ENCODE measurements at places on chromosomes 5 and 9.

GRCh38 chr5:75512383-75513074 is 838 bp downstream of the POLK start:
- DNase-seq, result no peak

GRCh38 chr5:5572010-5572865 is 149.8 kb downstream of the ICE1 start:
- no peak for DNase-seq

DNA sequence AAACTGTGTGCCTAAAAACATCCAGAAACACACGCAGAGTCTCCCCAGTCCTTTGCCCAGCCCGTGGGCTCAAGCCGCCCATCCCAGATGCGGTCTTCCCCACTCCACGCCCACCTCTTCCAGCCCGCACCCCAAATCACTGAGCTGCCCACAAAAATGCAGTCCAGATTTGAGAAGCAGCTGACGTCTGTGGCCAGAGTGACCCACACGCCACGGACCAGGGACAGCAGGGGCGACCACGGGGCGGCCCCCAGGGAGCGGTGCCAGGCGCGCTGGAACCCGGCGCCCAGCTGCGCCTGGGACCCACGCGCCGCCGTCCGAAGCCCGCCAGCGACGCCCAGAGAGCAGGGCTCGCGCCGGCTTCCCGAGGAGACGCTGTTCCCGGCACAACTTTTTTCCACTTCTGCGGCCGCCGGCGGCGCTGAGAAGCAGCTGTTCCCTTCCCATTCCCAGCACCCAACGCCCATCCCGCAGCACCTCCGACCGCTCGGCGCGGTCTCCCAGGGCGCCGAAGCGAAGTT is 674 bp downstream of the LHFPL2 start:
- DNase-seq, result peak; percentile 4

DNA sequence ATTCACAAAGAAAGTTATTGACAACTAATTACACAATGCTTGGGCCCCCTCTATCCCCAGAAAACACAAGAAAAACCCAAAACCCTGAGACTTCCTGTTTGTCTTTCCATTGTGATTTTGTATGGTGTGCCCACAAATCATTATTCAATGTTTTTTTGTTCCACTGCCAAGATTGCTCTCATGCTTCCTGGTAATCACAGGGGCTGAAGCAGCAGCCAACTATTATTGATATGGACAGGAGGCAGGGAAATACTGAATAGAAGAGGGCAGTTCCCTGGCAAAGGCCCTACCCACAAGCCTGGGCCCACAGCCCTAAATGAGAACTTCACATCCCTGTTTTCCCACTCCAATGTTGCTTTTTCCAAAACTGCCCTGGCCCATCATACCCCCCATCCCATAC is 21.5 kb upstream of the RFK start:
- no peak for DNase-seq

- DNase-seq, result no peak
These were observed 637 bp downstream of the CBY3 start for GRCh38 chr5:179680014-179680779.

DNA sequence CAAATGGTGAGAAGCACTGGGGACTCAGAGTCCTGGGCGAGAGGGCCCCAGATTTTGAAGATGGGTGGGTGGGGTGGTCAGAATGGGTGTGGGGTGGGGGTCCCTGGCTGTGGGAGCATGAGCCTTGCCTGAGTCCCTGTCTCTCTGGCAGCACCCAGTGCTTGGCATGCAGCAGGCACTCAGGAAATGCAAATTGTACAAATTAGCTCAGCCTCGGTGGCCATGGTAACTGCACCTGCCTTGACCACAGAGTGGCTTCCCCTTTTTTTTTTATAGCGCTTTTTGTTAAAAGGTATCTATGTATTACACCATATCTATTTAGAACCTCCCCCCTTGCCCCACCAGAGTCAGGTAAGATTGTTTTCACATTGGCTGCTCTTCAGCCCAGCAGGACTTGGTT is 19.2 kb upstream of the PITX1 start:
- DNase-seq, result no peak

DNA sequence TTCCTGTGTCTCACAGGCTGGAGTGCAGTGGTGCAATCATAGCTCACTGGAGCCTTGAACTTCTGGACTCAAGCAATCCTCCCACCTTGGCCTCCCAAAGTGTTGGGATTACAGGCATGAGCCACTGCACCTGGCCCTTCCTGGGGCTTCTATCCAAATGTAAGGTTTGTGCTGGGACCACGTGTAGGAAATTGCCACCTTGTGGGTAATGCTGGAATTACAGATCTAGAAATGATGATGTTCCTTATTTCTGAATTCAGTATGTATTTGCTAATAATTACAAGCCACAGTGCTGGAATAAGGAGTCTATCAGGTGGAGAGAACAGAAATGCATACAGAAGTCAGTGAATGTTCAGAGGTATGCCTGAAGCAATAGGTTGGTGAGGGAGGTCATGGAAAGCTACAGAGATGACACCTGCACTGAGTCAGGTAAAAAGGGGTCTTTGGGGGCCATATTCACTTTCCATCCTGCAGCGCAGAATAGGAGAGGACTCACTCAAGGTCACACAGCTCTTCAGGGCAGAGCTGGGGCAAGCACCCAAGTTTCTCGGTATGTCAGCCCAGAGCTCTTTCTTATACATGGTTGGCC is 8.8 kb upstream of the IGFBPL1 start:
- DNase-seq, result no peak

- DNase-seq, result no peak
These were observed 10.9 kb upstream of the MCCC2 start for GRCh38 chr5:71576241-71576640.

DNA sequence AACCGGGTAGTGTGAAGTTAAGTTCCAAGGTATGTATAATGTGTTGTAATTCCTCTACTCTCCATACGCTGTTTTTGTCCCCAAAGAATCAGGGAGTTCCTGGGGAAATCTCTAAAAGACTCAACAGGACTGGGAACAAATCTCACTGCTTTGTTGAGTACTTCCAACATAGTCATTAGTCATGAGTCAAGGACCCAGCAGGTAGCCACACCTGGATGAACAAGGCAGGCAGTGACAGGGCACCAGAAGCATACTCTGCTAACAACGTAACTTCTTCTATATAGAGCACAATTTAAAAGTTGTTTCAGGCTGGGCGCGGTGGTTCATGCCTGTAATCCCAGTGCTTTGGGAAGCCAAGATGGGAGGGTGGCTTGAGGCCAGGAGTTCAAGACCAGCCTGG is 126.8 kb downstream of the SLC1A3 start:
- no peak for DNase-seq

DNA sequence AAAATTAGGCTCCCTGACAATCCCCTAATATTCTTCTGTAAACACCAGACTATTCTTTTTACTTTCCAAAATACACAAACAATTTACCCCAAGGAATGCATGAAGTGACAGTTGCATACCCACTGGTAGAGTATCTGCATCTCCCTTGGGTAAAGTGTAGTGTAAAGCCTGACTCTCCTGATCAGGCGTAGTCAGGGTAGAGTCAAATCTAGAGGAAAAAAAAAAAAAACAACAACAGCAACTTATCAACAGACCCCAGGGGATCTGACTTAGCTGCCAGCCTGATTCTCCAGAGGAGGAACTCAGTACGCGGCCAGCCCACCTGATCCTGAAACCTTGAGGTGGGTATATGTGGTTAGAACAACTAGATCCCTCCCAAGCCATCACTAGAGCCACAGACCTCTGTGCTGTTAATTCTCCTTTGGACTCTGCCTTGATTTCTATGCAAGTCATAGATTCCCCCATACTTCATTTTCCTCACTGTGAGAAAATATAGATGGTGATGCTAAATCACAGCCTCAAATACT is 61.0 kb downstream of the ZNF608 start:
- no peak for DNase-seq

DNA sequence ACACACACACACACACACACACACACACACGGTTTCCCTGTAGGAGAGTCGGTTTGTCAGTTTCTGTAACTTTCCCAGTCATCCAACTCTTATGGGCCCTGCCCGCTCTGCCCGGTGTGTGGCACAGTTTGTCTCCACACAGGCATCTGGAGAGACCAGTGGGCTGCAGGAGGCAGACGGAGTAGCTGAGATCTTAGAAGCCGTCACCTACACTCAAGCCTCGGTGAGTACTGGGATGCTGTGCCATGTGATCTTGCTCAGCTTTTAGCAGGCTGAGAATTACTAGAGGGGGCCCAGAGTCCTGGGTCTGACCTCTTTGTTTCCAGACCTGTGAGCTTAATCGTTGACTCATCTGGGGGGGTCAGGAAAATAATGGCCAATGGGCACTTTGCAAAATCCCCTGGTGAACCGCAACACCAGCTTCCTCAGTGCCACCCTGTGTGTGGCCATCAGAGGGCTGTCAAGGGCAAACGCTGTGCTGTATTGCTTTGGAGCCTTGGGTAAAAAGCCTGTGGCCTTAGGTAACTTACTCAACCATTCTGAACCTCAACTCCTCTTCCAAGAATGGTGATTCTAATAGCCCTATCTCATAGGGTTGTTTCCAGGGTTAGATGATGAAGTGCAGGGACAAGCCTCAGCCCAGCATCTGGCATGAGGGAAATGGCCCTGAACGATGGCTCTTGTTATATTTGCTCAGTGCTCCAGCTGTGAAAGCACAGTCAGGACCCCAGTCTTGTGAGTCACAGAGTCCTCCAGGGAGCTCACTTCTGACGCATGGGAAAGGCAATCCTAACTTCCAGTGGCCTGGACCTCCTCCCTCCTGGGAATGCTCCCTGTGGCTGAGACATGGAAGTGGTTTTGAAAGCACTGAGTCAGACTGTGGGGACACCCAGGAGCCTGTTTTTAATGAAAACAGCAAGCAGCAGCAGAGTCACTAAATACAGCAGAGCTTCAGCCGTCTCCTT is 45.6 kb downstream of the COL15A1 start:
- no peak for DNase-seq

- DNase-seq, result peak; percentile 87
These were observed at the start of gene CDKN2B for GRCh38 chr9:22008717-22009505. TSS of gene CDKN2B (minus strand) at chr9:22009305. CDS start at chr9:22008953, 352 bp downstream.

DNA sequence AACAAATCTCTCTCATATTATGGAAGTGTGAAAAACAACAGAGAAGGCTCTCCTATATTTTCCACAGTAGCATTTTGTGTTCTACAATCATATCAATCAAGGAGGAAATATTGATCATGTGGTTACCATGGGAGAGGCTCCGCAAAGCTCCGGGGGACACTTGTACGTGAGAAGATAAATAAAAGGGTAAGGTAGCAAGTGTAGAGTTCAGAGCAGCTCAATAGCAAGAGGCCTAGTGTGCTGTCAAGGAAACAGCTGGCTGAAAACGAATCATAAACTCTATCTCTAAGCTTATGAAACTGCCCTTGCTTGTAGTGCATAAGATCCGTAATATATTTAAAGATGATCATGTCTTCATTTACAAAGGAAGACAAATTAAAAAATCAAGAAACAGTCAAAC is 57.5 kb downstream of the CDH18 start:
- no peak for DNase-seq

DNA sequence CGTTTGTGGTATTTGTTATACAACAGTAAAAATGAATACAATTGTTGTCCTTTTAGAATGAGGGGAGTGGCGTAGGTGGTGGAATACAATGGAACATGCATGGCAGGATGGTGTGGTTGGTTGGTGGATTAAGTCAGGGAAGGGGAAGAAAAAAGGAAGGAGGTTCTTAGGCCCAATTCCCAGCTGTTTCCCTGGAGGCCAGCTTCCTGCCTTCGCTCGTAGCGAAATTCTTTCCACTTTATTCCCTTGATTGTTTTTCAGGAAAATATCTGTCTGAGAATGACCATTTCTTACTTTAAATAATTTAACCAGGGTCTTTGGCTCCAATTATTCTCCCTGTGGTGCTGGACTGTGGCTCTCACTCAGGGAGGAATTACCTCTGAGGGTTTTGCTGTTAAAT is 24.1 kb upstream of the DMAC1 start:
- DNase-seq, result no peak

DNA sequence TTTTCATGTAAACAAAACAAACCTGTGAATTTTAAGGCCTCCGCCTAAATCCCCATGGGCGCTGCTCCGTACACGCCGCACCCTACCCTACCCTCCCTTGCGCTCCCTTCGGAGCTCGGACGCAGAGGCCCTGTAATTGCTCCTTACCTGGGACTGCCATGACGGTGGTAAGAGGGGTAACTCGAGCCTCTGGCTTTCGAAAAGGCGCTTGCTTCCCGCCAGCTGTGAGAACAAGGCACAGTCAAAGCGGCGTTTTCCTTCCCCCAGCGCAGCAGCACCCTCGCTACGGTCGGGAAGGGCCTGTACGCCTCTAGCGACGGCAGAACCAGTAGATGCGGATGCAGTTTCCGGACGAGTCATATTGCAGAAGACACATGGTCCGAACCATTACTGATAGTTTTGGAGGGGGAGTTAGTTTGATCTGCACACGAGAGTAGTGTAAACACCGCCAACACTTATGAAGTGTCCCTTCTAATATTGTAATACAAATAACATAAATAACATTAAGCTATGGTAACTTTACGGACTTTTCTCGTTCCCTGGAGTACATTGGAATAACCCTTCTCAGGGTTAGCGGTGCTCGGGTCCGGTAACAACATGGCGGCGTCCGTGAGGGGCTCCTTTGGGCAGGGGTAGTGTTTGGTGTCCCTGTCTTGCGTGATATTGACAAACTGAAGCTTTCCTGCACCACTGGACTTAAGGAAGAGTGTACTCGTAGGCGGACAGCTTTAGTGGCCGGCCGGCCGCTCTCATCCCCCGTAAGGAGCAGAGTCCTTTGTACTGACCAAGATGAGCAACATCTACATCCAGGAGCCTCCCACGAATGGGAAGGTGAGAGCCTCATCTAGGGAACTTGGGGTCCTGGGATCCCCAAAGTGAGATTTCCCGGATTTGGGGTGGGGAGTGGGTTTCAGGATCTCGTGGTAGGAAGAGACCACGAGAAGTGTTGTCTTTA is at the start of the genes CWC27 and SREK1IP1:
Gene CWC27, plus strand, starts transcription at position 573 of the 955 bp plus-strand sequence. Its CDS starts 217 bp downstream, at position 790.
Gene SREK1IP1, minus strand, starts transcription at position 334 of the 955 bp plus-strand sequence. Its CDS starts 174 bp downstream, at position 160.
- DNase-seq, result peak; percentile 84

DNA sequence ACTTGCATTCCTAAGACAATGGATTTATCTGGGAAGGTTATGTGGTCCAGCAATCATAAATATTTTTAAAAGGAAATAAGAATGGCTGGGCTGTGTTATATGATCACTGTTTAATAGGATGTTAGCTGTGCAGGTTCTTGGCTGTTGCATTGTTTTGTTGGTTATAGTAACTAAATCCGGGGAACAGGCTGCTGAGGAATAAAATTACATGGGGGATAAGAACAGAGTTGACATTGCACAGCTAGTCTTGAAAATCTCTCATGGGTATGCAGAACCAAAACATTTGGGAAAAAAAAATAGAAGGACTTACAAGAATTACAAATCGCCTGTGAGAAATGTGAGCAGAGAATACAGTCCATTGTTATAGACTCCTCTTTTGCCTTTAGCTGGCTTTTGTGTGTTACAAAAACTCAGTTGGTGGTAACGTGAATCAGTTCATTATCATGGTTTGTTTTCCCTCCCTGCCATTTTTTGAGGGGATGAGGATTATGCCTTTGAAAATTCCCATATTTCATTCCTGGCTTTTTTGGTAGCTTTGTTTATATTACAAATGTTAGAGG is 375.3 kb upstream of the DAB2 start:
- no peak for DNase-seq
